ENCODE measurements at places on chromosomes 16 and 17.

GRCh38 chr17:51947160-51947735 is 211.3 kb downstream of the CA10 start:
- DNase-seq, result no peak

DNA sequence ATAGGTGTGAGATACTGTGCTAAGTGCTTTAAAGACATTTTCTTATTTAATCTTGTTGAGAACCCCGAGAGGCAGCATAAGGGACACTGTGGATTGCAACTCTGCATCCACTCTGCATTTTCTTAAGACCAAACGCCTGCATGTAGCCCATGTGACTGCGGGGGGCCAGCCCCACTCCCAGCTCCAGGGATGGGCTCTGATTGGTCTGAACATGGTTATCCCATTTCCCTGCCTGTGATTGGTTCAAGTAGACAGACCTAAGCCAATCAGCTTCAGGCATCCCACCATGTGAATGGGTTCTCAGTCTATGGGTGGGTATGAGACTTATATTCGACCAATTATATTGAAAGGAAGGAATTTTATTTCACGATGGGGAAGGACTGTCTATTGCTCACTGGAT is 33.2 kb upstream of the USP7 start:
- DNase-seq, result no peak

DNA sequence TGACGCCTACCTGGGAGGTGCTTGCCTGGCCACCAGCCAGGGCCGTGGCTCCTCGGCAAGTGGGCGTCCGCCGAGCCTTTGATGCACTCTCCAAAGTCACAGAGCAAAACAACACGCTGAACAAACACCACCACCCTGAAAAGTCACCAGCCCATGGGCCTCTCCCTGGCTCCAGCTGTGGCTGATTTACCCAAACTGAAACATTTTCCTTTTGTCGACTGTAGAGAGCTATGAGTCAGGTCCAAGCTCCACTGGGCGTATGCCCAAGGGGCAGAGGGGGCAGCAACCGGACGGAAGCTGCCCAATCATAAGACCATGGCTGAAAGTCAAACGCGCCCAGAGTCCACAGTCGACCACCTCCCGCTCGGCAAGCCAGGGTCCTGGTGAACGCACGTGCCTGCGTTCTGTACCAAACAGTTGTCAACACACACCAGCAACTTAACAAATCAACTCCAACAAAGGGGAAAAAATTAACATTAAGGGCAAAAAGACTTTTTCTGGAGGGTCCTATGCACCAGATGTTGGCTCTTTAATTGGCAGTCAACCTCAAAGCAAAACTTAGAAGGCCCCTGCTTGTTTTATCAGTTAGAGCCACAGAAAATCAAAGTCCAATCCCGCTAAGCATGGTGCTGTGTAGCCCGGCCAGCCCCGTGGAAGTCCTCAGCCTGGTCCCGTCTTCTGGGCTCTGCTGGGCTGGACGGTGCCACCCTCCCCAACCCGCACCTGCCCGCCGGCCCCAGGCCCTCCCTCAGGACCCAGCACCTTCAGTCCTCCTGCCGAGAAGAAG is 47.3 kb downstream of the TBC1D16 start:
- DNase-seq, result no peak

- no peak for DNase-seq
Observed at GRCh38 chr17:38608648-38609047, 2.9 kb upstream of the SRCIN1 start.
